Body of pancreas (tissue), 4 donors: ENCODE measurements at places on chromosomes 12 and 14. TPM values are rescaled to one million over a fixed set of nuclear protein-coding genes. Genes with fewer than 3 reads are reported as not detected.

GRCh38 chr12:47938594-47938993, 24.8 kb upstream of the TMEM106C start:
- peaks cover 7% of the 10 kb centered on the region for H3K4me1 ChIP-seq
- no peak for DNase-seq
- H3K27ac ChIP-seq: no peak overlapping the region
- no peaks in the 10 kb centered on the region for H3K27me3 ChIP-seq

DNA sequence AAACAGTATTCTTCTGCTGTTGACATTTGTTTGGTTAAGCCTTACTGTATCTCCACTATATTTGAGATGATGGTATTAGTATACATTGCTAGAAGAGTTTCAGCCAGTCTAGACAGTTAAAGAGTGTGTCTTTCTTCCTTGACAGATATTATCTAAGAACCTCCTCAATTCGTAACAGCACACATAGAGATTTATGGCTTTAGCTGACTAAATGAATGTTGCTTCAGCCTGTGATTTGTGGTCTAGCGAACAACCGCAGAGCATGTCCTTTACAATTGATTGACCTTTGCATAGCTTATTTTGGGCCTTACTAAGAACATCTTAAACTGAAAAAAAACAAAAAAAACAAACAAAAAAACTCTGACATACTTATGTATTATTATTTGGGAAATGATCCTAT, 122.2 kb downstream of the DAAM1 start:
- no peak overlapping the region for H3K27ac ChIP-seq
- no peak overlapping the region for H3K4me3 ChIP-seq
- DNase-seq: no peak
- H3K27me3 ChIP-seq: no peaks in the 10 kb centered on the region
- H3K36me3 ChIP-seq: no peaks in the 10 kb centered on the region
- peaks cover 6% of the 10 kb centered on the region for H3K4me1 ChIP-seq

DNA sequence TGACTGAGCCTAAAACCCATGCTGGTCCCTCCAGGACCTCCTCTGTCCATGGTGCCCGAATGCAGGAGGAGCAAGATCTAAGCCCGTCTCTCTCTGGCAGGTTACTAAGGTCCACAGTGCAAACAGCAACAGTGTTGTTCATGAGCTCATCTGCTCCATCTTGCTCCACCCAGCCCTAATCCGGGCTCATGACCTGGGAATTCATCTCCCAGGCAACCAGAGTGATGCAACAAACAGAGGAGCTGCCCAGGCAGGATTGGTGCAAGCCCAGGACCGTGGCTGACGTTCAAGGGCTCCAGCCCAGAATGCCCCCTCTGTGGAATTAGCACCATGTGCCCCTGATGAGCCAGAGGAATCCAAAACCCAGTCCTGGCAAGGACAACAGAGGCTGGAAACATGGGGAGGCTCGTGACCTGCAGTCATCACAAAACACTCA, 29.9 kb downstream of the HSPB8 start:
- H3K27me3 ChIP-seq: no peaks in the 10 kb centered on the region
- H3K27ac ChIP-seq: no peak overlapping the region
- DNase-seq: peak; percentile 16
- no peaks in the 10 kb centered on the region for H3K36me3 ChIP-seq

GRCh38 chr14:66066981-66067776, 419.0 kb upstream of the CCDC196 start:
- H3K27ac ChIP-seq: no peak overlapping the region
- H3K4me3 ChIP-seq: no peak overlapping the region
- no peak for DNase-seq
- no peaks in the 10 kb centered on the region for H3K27me3 ChIP-seq
- no peaks in the 10 kb centered on the region for H3K4me1 ChIP-seq

GRCh38 chr12:44774815-44775411, 101.2 kb downstream of the NELL2 start:
- no peaks in the 10 kb centered on the region for H3K4me1 ChIP-seq
- H3K27me3 ChIP-seq: no peaks in the 10 kb centered on the region
- no peak overlapping the region for H3K4me3 ChIP-seq

DNA sequence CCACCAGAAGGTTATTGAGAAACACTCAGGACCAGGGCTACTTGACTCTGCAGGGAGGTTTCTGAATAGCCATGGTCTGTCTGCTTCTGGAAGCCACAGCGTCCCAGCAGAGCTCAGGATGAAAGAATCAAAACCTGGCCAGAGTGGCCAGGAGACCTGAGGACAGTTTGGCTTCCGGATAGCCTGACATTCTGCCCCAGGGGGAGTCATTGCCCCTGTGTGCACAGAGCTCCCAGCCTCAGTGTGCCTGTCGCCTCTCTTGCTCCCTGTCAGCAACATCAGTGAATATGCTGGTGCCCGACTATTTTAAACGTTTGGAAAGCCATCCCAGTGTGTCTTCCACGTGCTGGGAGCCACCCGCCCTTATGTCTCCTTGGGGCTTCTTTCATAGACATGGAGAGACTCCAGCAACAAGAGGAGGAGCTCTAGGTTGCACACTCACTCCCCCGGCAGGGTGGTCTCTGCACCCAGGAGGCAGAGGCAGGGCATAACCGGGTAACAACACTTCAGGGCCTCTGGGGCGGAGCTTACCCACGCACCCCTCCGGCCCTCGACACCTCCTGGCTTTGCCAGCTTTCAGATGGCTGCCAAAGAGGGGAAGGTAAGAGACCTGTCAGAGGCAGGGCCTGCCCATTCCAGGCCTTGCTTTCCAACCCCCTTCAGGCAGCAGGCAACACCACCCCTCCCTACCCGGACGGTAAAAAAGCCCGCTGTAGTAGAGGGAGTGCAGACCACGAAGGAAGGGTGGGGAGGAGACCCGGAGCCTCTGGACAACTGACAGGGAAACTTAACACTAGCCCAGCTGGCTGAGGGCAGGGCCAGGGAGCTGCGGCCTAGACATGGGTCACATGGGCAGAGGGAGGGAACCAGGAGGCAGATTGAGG, 19.0 kb upstream of the SLC6A12 start:
- no peaks in the 10 kb centered on the region for H3K27me3 ChIP-seq
- DNase-seq: no peak
- no peak overlapping the region for H3K4me3 ChIP-seq

GRCh38 chr14:88746052-88746451, 46.7 kb downstream of the EML5 start:
- no peaks in the 10 kb centered on the region for H3K27me3 ChIP-seq
- H3K4me3 ChIP-seq: no peak overlapping the region
- DNase-seq: no peak
- H3K4me1 ChIP-seq: no peaks in the 10 kb centered on the region
- H3K27ac ChIP-seq: no peak overlapping the region

GRCh38 chr14:77206261-77206824, 24.7 kb downstream of the TMEM63C start:
- H3K4me1 ChIP-seq: no peaks in the 10 kb centered on the region
- H3K27ac ChIP-seq: no peak overlapping the region
- DNase-seq: no peak
- no peaks in the 10 kb centered on the region for H3K27me3 ChIP-seq
- no peak overlapping the region for H3K4me3 ChIP-seq

- H3K36me3 ChIP-seq: no peaks in the 10 kb centered on the region
- no peak overlapping the region for H3K27ac ChIP-seq
- peaks cover 16% of the 10 kb centered on the region for H3K4me1 ChIP-seq
- H3K27me3 ChIP-seq: no peaks in the 10 kb centered on the region
- no peak for DNase-seq
These were observed 3.6 kb upstream of the MDGA2 start for GRCh38 chr14:47678993-47679392.

DNA sequence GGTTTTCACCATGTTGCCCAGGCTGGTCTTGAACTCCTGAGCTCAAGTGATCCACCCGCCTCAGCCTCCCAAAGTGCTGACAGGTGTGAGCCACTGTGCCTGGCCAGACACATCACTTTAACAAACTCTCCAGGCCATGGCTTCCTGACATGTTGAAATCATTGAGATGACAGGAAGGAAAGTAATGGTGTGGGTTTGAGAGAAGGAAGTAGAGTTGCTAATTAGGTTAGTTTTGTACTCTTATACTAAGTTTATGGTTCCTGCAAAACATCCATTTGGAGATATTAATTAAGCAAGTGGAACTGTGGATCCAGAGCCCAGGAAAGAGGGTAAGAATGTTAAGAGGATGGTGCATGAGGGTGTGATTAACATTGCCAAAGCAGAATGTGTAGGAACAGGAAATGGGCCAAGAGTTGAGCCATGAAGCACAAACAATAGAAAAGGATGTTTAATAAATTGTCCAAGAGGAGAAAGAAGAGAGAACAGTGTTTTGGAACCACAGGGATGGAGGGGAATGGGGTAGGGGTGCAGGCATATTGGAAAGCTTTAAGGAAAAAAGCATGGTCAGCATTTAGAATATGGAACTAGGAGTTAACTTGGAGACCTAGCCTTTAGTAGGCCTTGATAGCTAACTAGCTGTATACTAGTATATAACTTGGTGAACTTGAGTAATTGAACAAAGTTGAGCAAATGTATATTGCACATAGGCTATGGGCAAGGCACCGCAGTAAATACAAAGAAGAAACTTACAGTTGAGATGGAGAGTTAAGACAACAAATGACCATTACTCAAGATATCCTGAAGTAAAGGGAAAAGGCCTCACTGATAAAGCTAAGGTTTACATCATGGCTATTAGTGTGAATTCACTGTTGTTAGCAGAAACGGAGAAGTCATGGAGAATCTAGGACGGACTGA, 91.3 kb upstream of the DNM1L start:
- no peak overlapping the region for H3K27ac ChIP-seq
- no peak overlapping the region for H3K4me3 ChIP-seq
- DNase-seq: no peak
- no peaks in the 10 kb centered on the region for H3K27me3 ChIP-seq
- no peaks in the 10 kb centered on the region for H3K36me3 ChIP-seq

DNA sequence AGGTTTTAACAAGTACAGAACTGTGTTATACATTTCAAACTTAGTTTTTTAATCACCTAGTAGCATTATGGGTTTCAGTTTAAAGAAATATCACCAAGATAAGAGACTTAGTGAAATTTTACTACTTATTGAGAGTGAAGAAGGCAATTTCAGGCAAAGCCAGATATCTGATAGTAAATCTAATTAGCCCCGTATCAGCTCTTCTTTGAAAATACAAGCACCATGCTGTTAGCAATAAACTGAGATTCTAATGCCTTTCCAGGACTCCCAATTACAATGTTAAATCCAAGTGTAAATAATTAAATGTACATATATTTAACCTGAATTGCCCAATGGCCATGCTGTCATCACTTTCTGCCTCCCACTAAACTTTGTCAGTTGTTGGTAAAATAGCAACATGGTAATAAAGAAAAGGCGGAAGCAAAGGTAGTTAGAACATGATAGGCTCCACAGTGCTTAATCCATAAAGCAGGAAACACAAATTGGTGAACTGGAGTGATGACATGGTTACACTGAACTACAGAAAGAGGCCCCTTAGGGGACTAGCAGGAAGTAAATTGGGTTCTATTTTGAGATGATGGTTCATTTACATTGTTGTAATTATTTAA, 646.1 kb downstream of the C12orf50 start:
- no peak for DNase-seq
- no peaks in the 10 kb centered on the region for H3K27me3 ChIP-seq
- H3K4me3 ChIP-seq: no peak overlapping the region

DNA sequence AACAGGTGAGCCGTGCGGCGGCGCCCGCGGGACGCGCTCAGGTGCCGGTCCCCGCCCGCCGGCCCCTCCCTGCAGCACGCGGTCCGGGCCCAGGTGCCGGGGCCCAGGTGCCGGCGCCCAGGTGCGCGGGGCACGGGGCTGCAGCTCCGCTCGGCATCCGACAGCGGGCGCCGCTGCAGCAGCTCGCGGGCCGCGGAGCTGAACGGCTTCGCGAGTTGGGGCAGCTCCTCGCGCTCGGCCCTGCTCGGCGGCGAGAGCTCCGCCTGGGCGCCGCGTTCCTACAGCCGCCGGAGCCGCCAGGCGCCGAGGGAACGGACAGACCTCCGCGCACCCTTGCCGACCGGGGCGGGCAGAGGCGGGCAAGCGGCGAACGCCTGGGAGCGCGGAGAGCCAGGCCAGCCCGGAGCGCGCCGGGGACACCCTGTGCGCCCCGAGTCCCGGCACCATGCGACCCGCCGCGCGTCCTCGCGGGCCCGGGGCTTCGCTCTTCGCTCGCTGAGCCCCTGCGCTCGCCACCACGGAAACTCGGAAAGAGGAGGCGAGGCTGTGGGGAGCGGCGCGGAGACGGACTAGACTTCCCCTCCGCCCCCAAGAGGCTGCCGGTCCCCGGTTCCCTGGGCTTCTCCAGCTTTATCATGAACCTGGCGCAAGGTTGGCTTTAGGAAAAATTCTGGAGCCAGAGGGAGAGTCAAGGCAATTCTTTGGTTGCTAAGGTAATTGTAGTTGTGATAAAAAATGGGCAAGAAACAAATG, at the start of gene RGS6:
Gene RGS6, plus strand, starts transcription at position 201 of the 753 bp plus-strand sequence.
- H3K36me3 ChIP-seq: no peaks in the 10 kb centered on the region
- H3K4me1 ChIP-seq: peaks cover 17% of the 10 kb centered on the region
- no peak within 1 kb of the TSS for H3K27ac ChIP-seq
- peak; percentile 65 for DNase-seq
- no peaks in the 10 kb centered on the region for H3K27me3 ChIP-seq

DNA sequence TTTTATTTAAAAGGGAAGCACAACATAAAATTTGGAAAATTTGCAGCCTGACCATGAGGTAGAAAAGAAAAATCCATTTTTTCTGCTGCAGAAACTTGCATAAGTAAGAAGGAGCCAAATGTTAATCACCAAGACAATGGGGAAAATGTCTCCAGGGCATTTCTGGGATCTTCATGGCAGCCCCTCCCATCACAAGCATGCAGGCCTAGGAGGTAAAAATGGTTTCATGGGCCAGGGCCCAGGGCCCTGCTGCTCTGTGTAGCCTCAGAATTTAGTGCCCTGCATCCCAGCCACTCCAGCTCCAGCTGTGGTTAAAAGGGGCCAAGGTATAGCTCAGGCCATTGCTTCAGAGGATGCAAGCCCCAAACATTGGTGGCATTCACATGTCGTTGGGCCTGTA, 735.6 kb downstream of the GALC start:
- H3K27me3 ChIP-seq: no peaks in the 10 kb centered on the region
- no peak overlapping the region for H3K4me3 ChIP-seq
- H3K36me3 ChIP-seq: no peaks in the 10 kb centered on the region
- H3K27ac ChIP-seq: no peak overlapping the region
- peaks cover 1% of the 10 kb centered on the region for H3K4me1 ChIP-seq
- no peak for DNase-seq

KRT75 gene
- total RNA-seq: not detected

MANSC1 gene
- total RNA-seq: 12.2 TPM

NID2 gene
- 37.6 TPM for total RNA-seq

ERP29 gene
- total RNA-seq: 42.5 TPM
